ENCODE measurements at places on chromosomes 13 and 19. TPM values are rescaled to one million over a fixed set of nuclear protein-coding genes. Genes with fewer than 3 reads are reported as not detected.

DNA sequence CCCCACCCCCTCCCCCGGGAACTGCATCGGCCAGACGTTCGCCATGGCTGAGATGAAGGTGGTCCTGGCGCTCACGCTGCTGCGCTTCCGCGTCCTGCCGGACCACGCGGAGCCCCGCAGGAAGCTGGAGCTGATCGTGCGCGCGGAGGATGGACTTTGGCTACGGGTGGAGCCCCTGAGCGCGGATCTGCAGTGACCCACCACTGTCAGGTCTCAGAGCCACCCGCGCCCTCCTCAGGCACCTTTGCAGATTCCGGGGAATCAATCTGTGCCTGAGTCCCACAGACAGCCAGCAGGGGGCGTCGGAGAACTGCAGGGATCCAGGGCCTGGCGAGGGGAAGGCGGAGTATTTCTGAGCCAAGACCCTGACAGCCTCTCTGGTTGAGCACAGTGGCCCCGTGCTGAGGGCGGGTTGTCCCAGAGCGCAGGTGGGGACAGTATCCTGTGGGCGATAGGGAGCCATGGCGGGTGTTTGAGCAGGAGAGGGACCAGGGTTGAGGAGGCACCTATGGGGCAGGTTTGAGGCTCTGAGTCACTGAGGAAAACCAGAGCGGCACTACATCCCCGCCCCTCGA, 30.4 kb upstream of the CYP4F8 start:
- no peak for DNase-seq

Gene ABCA7
- total RNA-seq: 3.9 TPM

GRCh38 chr13:66214467-66214866, 1015.7 kb downstream of the PCDH9 start:
- no peak for DNase-seq

Gene PNMA8A
- 2.9 TPM for total RNA-seq

Gene TMEM272
- total RNA-seq: not detected

DNA sequence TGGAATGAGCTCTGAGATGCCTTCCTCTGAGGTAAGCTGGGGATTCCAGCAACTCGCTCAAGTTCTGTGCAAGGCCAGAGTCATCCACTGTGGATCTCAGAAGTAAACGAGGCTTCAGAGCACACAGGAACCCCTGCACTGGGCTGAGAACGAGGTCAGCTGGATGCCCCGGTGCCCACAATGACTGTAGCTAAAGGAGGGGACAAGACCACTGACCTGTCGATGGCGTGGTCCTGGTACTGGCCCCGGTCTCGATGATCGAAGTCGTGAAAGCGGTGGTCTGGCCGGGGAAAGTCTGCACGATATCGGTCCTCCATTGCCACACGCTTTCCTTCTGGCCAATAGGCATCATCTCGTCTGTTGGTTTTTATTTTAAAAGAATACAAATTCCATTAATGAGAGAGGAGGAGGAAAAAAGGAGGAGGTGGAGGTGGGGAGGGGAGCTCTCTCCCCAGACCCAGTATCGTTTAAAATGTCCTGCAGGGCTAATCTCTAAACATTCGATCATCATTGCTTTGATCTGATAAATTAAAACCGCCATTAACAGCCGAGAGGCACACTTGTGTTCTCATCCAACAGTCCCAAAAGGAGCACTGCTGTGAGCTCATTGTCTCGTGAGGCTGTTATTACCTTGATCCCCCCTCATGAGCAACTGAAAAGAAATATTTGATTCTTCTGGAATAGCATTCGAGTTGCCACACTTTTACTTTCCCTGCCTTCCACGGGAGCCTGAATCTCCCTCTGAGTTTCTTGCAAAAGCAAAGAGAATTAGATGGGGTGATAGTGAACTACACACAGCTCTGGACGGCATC, 25.0 kb upstream of the TINCR start:
- no peak for DNase-seq

- no peak for DNase-seq
Measured at GRCh38 chr13:99749271-99750019, 222.1 kb downstream of the ZIC5 start.
